A549 treated with Mapracorat at 1 μM for 4 hours (cell line): ENCODE measurements at places on chromosomes 4 and X. TPM values are rescaled to one million over a fixed set of nuclear protein-coding genes. Genes with fewer than 3 reads are reported as not detected.

The MSN gene
- total RNA-seq: 234 to 311 TPM (median 285 TPM) in 5 replicates

The PPP1R2C gene
- total RNA-seq: not detected in 5 replicates

The SOWAHB gene
- total RNA-seq: 0.04 to 0.10 TPM (median 0.05 TPM) in 4 of 5 replicates, not detected in the other

The GAK gene
- 30.3 to 54.2 TPM (median 51.0 TPM) in 5 replicates for total RNA-seq

The PDGFRA gene
- total RNA-seq: 0.33 to 0.79 TPM (median 0.47 TPM) in 5 replicates

The CFAP47 gene
- total RNA-seq: not detected in 5 replicates

The RBPJ gene
- 9.3 to 13.9 TPM (median 11.7 TPM) in 5 replicates for total RNA-seq

The MAGEC2 gene
- not detected in 5 replicates for total RNA-seq

The BCOR gene
- 23.3 to 32.0 TPM (median 25.3 TPM) in 5 replicates for total RNA-seq

The ALPK1 gene
- 1.6 to 3.3 TPM (median 1.9 TPM) in 5 replicates for total RNA-seq

The TRAM1L1 gene
- 0.45 to 0.70 TPM (median 0.48 TPM) in 5 replicates for total RNA-seq

The CSAG1 gene
- 0.26 to 0.92 TPM (median 0.43 TPM) in 4 of 5 replicates, not detected in the other for total RNA-seq

The HS6ST2 gene
- total RNA-seq: 0.05 to 0.09 TPM (median 0.06 TPM) in 4 of 5 replicates, not detected in the other

The STPG2 gene
- not detected in 5 replicates for total RNA-seq

The GABRQ gene
- total RNA-seq: 0.16 to 0.22 TPM (median 0.18 TPM) in 5 replicates

The CCDC110 gene
- total RNA-seq: 0.34 TPM in 1 of 5 replicates, not detected in the others

The PIR gene
- 51.4 to 54.5 TPM (median 52.4 TPM) in 5 replicates for total RNA-seq

The MAGEA8 gene
- total RNA-seq: not detected in 5 replicates

The SMR3B gene
- not detected in 5 replicates for total RNA-seq

The AKAP14 gene
- total RNA-seq: not detected in 5 replicates

The NKX1-1 gene
- total RNA-seq: not detected in 5 replicates

The KLF8 gene
- 0.12 TPM in 1 of 5 replicates, not detected in the others for total RNA-seq

The WDR17 gene
- total RNA-seq: 1.3 to 3.3 TPM (median 1.9 TPM) in 5 replicates

The FAM199X gene
- 13.8 to 18.8 TPM (median 17.5 TPM) in 5 replicates for total RNA-seq

The SH3D19 gene
- total RNA-seq: 20.1 to 25.8 TPM (median 22.3 TPM) in 5 replicates

The GPR82 gene
- not detected in 5 replicates for total RNA-seq

The IGSF1 gene
- total RNA-seq: 0.21 to 1.0 TPM (median 0.29 TPM) in 5 replicates

The MAGEB2 gene
- total RNA-seq: not detected in 5 replicates

The F8A2 gene
- not detected in 5 replicates for total RNA-seq

The MAGED4 gene
- 4.0 to 11.5 TPM (median 5.3 TPM) in 5 replicates for total RNA-seq

The PCYT1B gene
- 0.05 to 0.09 TPM in 2 of 5 replicates, not detected in the others for total RNA-seq

The DCAF8L2 gene
- total RNA-seq: not detected in 5 replicates

The SSX4B gene
- not detected in 5 replicates for total RNA-seq

The NONO gene
- total RNA-seq: 340 to 388 TPM (median 374 TPM) in 5 replicates

The GRID2 gene
- total RNA-seq: not detected in 5 replicates

The TSPAN5 gene
- total RNA-seq: 11.6 to 15.5 TPM (median 13.8 TPM) in 5 replicates

The CXCL10 gene
- 0.12 to 0.19 TPM (median 0.15 TPM) in 3 of 5 replicates, not detected in the others for total RNA-seq

The TMEM271 gene
- not detected in 5 replicates for total RNA-seq

The KIF4A gene
- total RNA-seq: 25.0 to 29.1 TPM (median 26.5 TPM) in 5 replicates

The PDCL2 gene
- total RNA-seq: not detected in 5 replicates

The GPR173 gene
- total RNA-seq: 0.03 TPM in 1 of 5 replicates, not detected in the others
